ENCODE measurements at places on chromosomes 5 and 9.

GRCh38 chr9:73231203-73231602 is 79.5 kb downstream of the ANXA1 start:
- no peak for ATAC-seq

- no peak for ATAC-seq
These were observed 181.1 kb upstream of the MEF2C start for GRCh38 chr5:89064054-89064453.

DNA sequence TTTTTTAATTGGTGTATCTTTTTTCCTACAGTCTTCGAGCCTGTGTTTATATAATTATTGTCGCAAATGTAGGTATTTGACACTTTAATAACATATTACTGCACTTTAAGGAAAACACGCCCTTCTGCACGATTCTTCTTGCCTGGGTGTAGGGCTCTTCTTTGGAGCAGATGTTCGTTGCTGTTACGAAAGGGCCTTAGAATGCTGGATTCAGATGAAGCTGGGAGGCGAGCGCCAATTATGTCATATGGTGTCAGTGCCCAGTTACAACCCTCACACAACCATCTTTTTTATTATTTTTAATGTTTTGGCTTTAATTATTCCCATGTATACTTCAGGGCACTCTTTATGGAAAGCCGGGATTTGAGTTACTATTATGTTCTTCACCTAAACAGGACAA is 553.0 kb downstream of the EBF1 start:
- no peak for ATAC-seq

GRCh38 chr5:171957591-171958251 is 48.7 kb downstream of the FBXW11 start:
- no peak for ATAC-seq

- ATAC-seq, result no peak
These were observed 83.4 kb downstream of the LPAR1 start for GRCh38 chr9:110954822-110955291.

DNA sequence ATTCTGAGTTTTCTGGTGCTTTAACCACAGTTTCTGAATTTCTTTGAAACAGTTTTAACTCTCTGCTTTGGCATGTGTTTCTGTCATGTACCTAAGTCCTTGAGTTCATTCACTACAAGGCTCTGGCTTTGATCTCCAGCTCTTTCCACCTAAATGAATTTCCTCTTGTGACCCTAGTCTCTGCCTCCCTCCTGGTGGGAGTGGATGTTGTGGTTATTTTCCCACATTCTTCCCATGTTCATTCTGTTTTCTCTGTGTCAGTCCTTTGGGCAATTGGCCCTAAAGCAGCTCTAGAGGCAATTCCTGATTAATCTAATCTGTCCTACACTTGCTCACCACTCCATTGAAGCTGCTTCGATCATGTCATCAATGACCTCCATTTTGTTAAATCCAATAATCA is 28.4 kb upstream of the DPYSL3 start:
- no peak for ATAC-seq

GRCh38 chr5:122421374-122422079 is 109.5 kb downstream of the SNCAIP start:
- no peak for ATAC-seq

GRCh38 chr5:72920690-72921502 is 34.9 kb upstream of the FCHO2 start:
- no peak for ATAC-seq

GRCh38 chr9:115912086-115912485 is 241.5 kb upstream of the PAPPA start:
- no peak for ATAC-seq

GRCh38 chr5:26060212-26060611 is 978.2 kb downstream of the CDH9 start:
- no peak for ATAC-seq

DNA sequence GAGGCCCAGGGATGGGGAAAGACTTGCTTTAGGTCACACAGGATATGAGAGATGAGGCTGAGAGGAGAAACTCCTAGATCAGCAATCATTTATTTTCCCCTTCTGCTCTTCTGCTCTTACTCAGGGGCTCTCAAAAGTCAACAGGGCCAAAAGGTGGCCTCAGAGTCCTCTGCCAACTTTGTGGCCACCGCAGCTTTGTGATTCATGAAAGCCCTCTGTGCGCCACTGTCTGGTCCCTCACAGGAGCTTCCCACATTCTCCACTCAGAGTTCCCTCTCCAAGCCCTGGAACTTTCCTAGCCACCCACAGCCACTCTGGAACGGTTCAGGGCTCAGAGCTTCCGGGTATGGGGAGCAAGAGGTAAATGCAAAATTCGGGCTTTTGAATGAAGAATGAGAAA is 82.4 kb downstream of the COL27A1 start:
- no peak for ATAC-seq

GRCh38 chr5:28156981-28157380 is 1118.6 kb upstream of the CDH9 start:
- no peak for ATAC-seq

GRCh38 chr5:55638051-55638450 is 74.1 kb downstream of the SLC38A9 start:
- ATAC-seq, result no peak

DNA sequence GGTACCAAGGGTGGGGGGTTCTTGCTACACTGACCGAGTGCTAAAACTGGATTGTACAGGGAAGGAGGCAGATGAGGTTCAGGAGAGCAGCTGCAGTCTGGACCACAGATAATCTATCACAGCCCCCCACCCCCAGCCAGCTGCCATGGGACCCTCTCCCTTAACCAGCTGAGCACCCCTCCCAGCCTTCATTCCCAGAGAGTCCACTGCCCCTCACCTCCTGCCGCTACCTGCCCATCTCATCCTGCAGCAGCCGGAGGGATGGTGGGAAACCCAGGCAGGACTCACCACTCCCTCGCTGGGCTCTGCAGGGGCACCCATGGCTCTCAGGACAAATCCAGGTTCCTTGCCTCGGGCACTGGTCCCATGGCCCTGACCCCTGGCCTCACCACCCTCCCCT is 66.7 kb downstream of the MRPL36 start:
- ATAC-seq, result no peak

DNA sequence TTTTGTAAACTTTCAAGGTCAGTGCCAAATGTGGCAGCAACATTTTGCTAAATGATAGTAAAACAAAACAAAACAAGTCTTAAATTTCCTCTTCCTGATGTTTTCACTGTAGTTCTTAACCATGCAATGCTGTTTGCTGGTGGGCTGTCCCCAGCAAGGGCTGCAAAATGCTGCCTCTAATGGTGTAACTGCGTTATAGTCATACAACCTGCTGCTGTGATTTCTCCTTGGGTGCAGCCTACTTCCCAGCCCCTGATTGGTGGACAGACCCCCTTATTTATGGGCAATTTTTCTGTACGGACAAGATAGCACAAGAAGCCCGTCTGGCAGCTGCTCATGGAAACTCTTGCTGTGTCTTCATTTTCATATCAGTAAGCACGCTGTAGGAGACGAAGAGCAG is 26.6 kb upstream of the PIP5K1B start:
- ATAC-seq, result peak; percentile 94

DNA sequence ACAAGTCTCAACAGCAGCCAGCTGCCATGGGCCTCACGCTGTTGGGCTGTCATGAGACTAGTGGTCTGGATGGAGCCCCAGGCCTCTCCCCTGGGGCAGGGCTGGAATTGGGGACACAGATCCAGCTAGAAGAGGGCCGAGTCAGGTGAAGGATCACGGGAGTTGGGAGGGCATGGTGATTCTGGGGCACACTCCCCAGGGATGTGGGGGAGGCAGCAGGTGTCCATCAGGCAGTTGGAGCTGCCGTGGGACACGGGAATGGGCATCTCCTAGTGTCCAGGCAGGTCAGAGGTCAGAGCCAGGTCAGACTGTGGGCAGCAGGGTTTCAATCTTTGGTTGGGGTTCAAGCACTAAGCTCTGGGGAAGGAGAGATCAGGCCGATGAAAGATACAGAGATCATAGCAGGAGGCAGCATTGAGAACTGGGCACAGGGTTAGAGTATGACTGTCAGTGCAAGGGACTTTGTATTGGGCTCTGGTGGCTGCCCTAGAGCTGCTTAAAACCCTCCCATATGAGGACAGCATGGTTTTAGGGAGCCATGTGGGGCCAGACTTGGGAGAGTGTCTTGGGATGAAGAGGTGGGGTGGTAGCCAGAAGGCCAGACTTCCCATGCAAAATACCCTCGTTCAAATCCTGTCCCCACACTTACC is 59.2 kb downstream of the ARHGEF37 start:
- ATAC-seq, result no peak

- no peak for ATAC-seq
These were observed 33.8 kb upstream of the FYB1 start for GRCh38 chr5:39253196-39253595.

DNA sequence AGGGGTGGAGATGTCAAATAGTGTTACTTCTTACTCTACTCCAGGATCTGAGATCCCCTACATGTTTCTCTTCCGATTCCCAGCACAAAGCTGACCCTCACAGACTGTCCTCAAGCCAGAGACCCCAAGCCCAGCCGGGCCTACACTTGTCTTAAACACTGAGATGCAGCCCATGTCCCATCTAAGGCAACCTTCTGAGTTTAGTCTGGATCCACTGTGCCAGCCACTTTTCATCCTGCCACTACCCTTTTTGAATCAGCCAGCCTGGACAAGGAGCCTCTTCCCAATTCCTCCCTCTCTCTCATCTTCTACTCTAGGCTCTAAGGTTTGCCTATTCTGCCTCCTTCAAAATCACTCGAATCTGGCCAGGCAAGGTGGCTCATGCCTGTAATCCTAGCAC is 6.2 kb upstream of the MYORG start:
- no peak for ATAC-seq

GRCh38 chr9:102209176-102209575 is 470.7 kb upstream of the GRIN3A start:
- ATAC-seq, result no peak

GRCh38 chr5:34891981-34892380 is 23.3 kb downstream of the RAD1 start:
- no peak for ATAC-seq

- no peak for ATAC-seq
These were observed 7.3 kb downstream of the CEP72 start for GRCh38 chr5:619444-619843.

DNA sequence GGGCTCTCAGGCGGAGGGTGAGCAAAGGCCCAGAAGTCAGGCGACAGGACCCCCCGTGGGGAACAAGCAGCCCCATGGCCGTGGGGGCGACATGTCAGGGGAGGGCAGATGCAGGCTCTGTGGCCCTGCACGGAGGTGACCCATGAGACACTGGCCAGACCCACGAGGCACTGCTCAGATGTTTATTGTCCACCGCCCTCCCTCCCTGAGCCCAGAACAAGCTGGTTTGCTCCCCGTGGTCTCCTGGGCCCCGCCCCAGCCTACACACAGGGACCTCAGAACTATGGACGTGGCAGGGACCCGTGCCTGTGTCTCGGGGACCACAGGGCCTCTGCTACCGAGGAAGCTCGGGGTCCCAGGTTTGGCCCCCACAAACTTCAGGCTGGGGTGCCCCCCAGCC is 1.9 kb downstream of the FUT7 start:
- ATAC-seq, result no peak

DNA sequence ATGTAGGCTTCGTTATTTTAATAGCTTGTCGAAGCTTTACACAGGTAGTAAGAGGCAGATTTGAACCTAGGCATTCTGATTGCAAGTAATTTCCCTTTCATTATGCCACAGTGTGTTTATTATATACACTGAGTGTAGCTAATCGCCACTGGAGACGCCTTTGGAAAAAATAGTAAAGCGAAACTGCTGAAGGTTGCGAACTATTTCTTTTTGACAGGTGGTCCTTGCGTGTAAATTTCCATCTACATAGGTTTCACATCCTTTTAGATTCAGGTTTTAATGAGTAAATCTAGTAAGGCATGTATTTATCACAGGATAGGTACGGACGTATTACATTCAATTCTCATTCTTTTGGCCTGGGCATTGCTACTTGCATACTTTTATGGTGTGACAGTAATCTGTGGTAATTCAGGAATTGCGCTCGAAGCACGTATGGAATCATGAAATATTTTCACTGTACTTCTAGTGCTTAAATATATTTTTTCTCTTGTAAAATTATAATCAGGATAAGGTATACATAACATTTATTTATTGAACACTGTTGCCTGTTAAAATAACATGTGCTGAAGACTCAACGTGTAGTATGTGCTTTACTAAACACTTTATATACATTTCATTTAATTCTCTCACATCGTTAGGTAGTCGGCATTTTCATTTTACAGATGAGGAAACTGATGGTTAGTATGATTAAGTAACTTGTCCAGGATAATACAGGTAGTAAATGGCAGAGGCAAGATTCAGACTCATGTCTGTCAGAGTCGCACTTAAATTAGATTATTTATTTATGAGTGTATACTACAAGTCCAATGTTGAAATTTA is 1.8 kb downstream of the MARCHF6 start:
- ATAC-seq, result no peak

GRCh38 chr5:41154491-41154890 is 58.8 kb downstream of the C6 start:
- no peak for ATAC-seq

GRCh38 chr5:76082772-76083554 is at the start of gene SV2C:
SV2C (plus strand) TSS chr5:76083383; CDS start chr5:76131751, 48,368 bp downstream.
- peak; percentile 65 for ATAC-seq

- no peak for ATAC-seq
These were observed 125.3 kb downstream of the SLC24A2 start for GRCh38 chr9:19663570-19663969.

DNA sequence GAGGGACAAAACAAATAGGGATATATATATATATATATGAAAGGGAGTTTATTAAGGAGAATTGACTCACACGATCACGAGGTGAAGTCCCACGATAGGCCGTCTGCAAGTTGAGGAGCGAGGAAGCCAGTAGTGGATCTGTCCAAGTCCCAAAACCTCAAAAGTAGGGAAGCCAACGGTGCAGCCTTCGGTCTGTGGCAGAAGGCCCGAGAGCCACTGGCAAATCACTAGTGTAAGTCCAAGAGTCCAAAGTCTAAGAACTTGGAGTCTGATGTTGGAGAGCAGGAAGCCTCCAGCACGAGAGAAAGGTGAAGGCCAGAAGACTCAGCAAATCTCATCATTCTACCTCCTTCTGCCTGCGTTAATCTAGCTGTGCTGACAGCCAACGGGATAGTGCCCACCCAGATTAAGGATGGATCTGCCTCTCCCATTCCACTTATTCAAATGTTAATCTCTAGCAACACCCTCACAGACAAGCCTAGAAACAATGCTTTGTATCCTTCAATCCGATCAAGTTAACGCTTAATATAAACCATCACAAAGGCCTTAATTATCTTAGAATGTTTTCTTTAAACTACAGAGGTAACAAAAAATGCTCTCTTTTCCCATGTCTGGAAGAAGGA is 23.8 kb upstream of the DAB2 start:
- no peak for ATAC-seq
